ENCODE measurements at places on chromosomes 13 and 19. TPM values are rescaled to one million over a fixed set of nuclear protein-coding genes. Genes with fewer than 3 reads are reported as not detected.

SHANK1 gene
- not detected for total RNA-seq

FTL gene
- 1,496 TPM for total RNA-seq

CPB2 gene
- not detected for total RNA-seq

LGI4 gene
- total RNA-seq: not detected

CEACAM8 gene
- not detected for total RNA-seq

SERPINE3 gene
- not detected for total RNA-seq

ZNF266 gene
- total RNA-seq: 28.2 TPM

GGN gene
- total RNA-seq: not detected

CYP2A7 gene
- not detected for total RNA-seq

CDX2 gene
- not detected for total RNA-seq
